ENCODE measurements at places on chromosomes 4 and X. TPM values are rescaled to one million over a fixed set of nuclear protein-coding genes. Genes with fewer than 3 reads are reported as not detected.

Gene LUZP4
- not detected for total RNA-seq

Gene POF1B
- total RNA-seq, result 0.39 TPM

Gene PDHA2
- not detected for total RNA-seq

Gene PNMA3
- total RNA-seq, result 2.6 TPM

Gene NLGN4X
- not detected for total RNA-seq

Gene FABP2
- total RNA-seq, result not detected

Gene HTN3
- total RNA-seq, result not detected

All from T-helper 2 cell treated with Interferon-gamma antibody and Interleukin-4, amounts not matched to agents 100 ng/mL and 5 ng/mL, for 36 hours (primary cell).